ENCODE measurements at places on chromosomes 3 and 15. TPM values are rescaled to one million over a fixed set of nuclear protein-coding genes. Genes with fewer than 3 reads are reported as not detected.

GRCh38 chr15:95226835-95227234 is 995.5 kb downstream of the MCTP2 start:
- no peaks in the 10 kb centered on the region for H3K27me3 ChIP-seq
- no peak overlapping the region for H3K27ac ChIP-seq
- DNase-seq, result no peak
- no peaks in the 10 kb centered on the region for H3K4me1 ChIP-seq

DNA sequence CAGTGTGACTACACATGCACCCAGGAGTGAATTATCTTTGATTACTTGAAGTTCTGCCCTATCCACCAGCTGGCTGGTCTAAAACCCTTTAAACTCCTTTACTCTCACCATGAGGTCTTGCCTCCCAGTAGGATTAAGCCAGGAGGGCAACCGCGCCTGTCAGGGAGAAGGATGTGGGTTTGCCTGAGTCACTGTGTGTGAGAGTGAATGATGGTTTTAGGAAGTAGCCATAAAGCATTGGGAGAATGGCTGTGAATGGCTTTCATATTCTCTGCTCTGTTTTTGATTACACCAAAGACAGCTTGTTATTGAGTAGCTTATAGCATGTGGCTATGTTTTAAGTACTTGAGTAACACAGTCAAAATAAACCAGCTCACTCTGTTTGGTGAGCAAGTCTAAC is 637.7 kb upstream of the TBL1XR1 start:
- H3K27me3 ChIP-seq, result no peaks in the 10 kb centered on the region
- DNase-seq, result no peak
- H3K4me3 ChIP-seq, result no peak overlapping the region
- H3K36me3 ChIP-seq, result no peaks in the 10 kb centered on the region

The ACOX2 gene
- not detected for total RNA-seq

GRCh38 chr3:23964537-23965235 is 19.6 kb downstream of the NR1D2 start:
- peaks cover 43% of the 10 kb centered on the region for H3K36me3 ChIP-seq
- H3K4me1 ChIP-seq, result no peaks in the 10 kb centered on the region
- no peak overlapping the region for H3K27ac ChIP-seq
- no peaks in the 10 kb centered on the region for H3K27me3 ChIP-seq
- no peak for DNase-seq

DNA sequence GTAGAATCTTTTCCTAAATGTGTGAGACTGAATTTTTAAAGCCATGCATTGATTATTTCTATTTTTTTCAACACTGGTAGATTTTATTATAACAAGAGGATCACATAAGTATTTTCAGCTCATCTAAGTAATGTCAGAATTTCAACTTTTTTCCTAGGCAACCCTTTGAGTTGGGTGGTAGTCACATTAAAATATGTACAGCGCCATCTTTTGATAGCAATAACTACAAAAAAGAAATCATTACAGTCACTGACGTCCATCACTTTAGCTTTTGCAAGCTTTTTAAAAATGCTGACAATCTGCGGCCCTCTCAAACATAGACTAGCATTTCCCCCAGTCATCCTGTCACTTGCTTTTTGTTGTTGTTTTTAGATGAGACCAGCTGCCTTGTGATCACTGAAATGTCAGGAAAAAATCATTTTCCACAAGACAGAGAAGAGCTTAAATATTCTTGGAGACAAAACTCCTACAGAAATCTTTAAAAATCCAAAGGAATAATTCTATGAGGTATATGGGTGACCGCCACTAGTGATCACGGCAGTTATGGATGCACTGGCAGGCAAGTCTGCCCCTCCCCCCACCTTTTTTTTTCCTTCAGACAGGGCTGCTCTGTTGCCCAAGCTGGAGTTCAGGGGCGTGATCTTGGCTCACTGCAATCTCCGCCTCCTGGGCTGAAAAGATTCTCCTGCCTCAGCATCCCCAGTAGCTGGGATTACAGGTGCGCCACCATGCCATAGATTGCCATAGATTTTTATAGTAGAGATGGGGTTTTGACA is 384.0 kb upstream of the KCNMB2 start:
- H3K27me3 ChIP-seq, result no peaks in the 10 kb centered on the region
- no peaks in the 10 kb centered on the region for H3K4me1 ChIP-seq
- no peak for DNase-seq
- H3K27ac ChIP-seq, result no peak overlapping the region

- H3K4me3 ChIP-seq, result no peak overlapping the region
- no peaks in the 10 kb centered on the region for H3K27me3 ChIP-seq
- DNase-seq, result no peak
Measured at GRCh38 chr3:22265403-22265802, 514.4 kb upstream of the ZNF385D start.

DNA sequence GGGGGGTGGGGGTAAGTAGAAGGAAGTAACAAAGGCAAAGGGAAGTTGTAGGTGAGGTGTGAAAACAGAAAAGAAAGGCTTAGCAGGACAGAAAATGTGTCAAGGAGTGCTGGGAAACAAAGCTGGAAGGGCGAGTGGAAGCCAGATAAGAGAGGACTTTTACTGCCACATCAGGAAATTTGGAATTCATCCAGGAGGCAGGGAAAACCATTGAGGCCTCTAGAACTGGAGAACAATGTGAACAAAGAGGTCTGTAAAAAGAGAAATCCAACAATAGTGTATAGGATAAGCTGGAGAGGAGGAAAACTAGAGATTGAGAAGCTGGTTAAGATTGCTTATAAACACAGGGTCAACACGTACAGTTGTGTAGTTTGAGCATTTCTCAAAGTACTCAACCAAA is 116.6 kb downstream of the NTRK3 start:
- H3K4me1 ChIP-seq, result no peaks in the 10 kb centered on the region
- H3K27me3 ChIP-seq, result no peaks in the 10 kb centered on the region
- H3K36me3 ChIP-seq, result no peaks in the 10 kb centered on the region
- H3K4me3 ChIP-seq, result no peak overlapping the region

DNA sequence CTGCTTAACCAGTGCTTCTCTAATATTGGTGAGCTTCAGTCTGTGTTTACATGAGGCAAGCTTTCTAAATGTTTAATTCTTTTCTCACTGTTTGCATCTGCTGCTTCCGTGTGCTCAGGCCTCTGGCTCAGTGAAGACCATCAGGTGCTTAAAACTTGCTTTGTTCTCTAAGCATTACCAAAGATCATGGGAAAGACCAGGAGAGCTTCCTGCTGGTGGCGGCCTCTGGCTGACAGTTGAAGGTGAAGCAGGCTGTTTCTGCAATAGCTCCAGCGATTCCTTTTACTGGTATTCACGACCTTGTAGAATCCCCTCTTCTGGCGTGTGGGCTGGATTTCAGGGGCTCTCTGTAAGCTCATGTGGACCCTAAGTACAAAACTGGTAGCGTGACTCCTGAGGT is 45.1 kb downstream of the EDEM1 start:
- no peak overlapping the region for H3K27ac ChIP-seq
- H3K27me3 ChIP-seq, result no peaks in the 10 kb centered on the region
- H3K36me3 ChIP-seq, result no peaks in the 10 kb centered on the region
- no peaks in the 10 kb centered on the region for H3K4me1 ChIP-seq
- no peak overlapping the region for H3K4me3 ChIP-seq

The INSYN1 gene
- total RNA-seq, result not detected

- H3K4me3 ChIP-seq, result no peak overlapping the region
- no peak for DNase-seq
- H3K4me1 ChIP-seq, result no peaks in the 10 kb centered on the region
- no peaks in the 10 kb centered on the region for H3K36me3 ChIP-seq
Measured at GRCh38 chr3:20462226-20462625, 276.2 kb upstream of the SGO1 start.

The LRIG1 gene
- total RNA-seq, result 71.7 TPM

The FAM107A gene
- not detected for total RNA-seq

GRCh38 chr3:64505419-64505818 is 182.4 kb downstream of the ADAMTS9 start:
- no peak overlapping the region for H3K27ac ChIP-seq
- no peaks in the 10 kb centered on the region for H3K36me3 ChIP-seq
- no peaks in the 10 kb centered on the region for H3K4me1 ChIP-seq
- no peaks in the 10 kb centered on the region for H3K27me3 ChIP-seq

- no peaks in the 10 kb centered on the region for H3K27me3 ChIP-seq
- no peak for DNase-seq
- H3K4me1 ChIP-seq, result no peaks in the 10 kb centered on the region
Measured at GRCh38 chr3:39910826-39911464, 101.5 kb downstream of the MYRIP start.

DNA sequence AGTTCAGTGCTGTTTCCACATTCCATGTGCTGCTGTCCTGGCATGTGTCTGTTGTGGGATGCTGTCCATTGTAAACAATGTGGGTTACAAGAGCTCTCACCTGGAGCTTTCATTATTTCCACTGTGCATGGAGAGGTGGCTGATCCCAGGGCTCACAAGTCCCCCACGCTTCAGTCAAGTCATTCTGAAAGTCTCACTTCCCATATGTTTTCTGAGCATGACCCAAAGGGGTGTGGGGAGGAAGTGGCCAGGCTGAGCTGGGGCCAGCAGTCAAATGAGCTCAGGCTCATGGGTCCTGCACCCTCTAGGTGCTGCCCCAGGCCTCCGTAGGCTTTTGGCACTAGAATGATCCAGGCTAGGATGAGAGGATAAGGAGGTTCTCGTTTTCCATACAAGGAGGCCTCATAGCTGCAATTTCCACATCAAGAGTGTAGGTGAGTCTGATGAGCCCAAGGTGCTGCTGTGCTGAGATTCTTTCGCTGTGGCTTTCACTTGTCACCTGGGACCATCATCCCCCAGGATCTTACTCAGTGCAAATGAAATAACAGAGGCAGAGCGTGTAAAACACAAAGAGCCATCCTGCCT is 22.0 kb downstream of the STARD5 start:
- no peaks in the 10 kb centered on the region for H3K27me3 ChIP-seq
- peaks cover 79% of the 10 kb centered on the region for H3K36me3 ChIP-seq
- DNase-seq, result no peak
- peaks cover 64% of the 10 kb centered on the region for H3K4me1 ChIP-seq
- H3K4me3 ChIP-seq, result peak overlapping the region; percentile 87

The CAPN3 gene
- total RNA-seq, result 25.0 TPM

- no peaks in the 10 kb centered on the region for H3K4me1 ChIP-seq
- no peak overlapping the region for H3K4me3 ChIP-seq
- DNase-seq, result no peak
- no peaks in the 10 kb centered on the region for H3K27me3 ChIP-seq
Measured at GRCh38 chr15:62636823-62637573, 405.5 kb upstream of the TPM1 start.

DNA sequence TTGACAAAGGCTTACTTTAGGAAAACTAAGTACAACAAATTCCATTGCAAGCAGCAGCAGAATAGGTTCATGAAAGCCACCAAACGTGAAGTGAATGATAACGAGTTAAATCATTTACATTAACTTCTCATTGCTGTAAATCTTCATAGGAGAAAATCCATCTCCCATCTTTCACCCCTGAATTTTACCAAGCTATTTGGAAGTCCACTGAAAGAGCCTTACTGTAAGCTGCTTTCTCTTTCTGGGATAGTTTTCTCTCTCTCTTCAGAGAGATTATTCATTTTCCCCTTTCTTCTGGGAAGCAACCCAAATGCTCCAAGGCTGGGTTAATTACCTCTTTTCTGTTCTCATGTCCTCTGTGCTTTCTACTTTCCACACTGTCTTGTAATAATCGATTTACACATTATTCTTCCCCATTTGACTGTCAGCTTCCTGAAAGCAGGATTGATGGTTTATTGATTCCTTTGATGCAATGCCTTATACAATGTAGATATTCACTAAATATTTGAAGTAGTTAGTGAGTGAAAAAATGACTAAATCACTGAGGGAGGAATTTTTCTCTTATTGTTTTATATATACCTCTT is 914.3 kb upstream of the ARPP21 start:
- H3K27ac ChIP-seq, result no peak overlapping the region
- H3K4me1 ChIP-seq, result no peaks in the 10 kb centered on the region
- no peaks in the 10 kb centered on the region for H3K27me3 ChIP-seq
- H3K36me3 ChIP-seq, result no peaks in the 10 kb centered on the region
- H3K4me3 ChIP-seq, result no peak overlapping the region

DNA sequence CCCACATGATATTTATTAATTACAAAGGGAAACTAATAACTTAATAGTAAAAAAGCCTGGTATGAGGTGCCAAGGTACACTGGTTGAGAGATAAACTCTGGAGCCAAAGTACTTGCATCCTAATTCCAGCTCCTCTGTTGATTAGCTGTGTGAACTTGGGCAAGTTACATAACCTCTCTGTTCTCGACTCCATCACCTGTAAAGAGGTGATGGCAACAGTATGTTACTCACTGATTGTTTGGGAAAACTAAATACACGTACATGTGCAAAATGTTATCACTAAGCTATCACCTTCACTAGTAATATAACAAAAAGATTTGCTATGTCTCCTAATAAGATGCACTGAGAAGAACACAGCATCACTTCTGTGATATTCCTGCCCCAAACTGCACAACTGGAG is 206.4 kb downstream of the MEX3B start:
- no peaks in the 10 kb centered on the region for H3K4me1 ChIP-seq
- no peaks in the 10 kb centered on the region for H3K27me3 ChIP-seq
- no peak for DNase-seq

- no peaks in the 10 kb centered on the region for H3K27me3 ChIP-seq
- H3K4me3 ChIP-seq, result no peak overlapping the region
- no peaks in the 10 kb centered on the region for H3K36me3 ChIP-seq
- DNase-seq, result no peak
- H3K4me1 ChIP-seq, result no peaks in the 10 kb centered on the region
- H3K27ac ChIP-seq, result no peak overlapping the region
Measured at GRCh38 chr15:32739522-32740063, 21.8 kb downstream of the GREM1 start.

DNA sequence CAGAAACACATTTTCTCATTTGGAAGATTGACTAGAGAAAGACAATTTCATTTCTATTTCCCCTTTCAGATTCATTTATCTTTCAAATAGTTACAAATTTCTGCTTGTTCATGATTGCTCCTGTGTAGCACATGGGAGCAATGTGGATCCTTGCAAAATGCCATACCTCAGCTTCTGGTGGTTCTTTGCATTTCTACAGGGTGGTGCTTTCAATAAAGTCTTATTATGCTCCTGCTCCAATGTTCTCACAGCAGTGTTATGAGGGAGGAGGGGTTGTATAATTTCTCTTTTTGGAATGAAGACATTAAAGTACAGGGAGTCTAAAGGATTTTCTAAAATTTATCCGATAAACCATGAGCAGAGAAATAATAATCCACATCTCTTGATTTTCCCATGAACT is 280.1 kb upstream of the ATP10A start:
- no peaks in the 10 kb centered on the region for H3K4me1 ChIP-seq
- H3K4me3 ChIP-seq, result no peak overlapping the region
- H3K27ac ChIP-seq, result no peak overlapping the region
- no peaks in the 10 kb centered on the region for H3K36me3 ChIP-seq
- DNase-seq, result no peak

The CFAP44 gene
- total RNA-seq, result 26.1 TPM

GRCh38 chr3:42640771-42641370 is 12.6 kb upstream of the ZBTB47 start:
- peak overlapping the region; percentile 7 for H3K27ac ChIP-seq
- H3K4me1 ChIP-seq, result peaks cover 43% of the 10 kb centered on the region
- H3K27me3 ChIP-seq, result no peaks in the 10 kb centered on the region
- no peak overlapping the region for H3K4me3 ChIP-seq

The ITIH1 gene
- not detected for total RNA-seq

The PTPRG gene
- not detected for total RNA-seq

The SERPINI2 gene
- not detected for total RNA-seq

DNA sequence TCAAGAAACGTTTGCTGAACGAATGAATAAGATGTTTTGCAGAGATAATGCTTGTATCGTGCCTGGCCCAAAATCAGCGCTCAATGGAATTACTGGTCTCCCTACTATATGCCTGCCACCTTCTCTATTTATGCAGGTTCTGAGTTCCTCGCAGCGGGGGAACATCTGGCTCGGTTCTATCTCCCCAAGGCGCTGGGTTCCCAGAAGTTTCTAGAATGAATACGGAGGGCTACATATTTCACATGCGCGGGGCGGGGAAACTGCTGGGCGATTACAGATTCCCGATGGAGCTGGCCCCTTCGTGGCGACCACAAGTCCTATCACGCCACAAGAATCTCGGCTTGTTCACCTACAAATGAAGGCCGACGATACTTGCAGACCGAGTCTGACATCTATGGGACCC is 411 bp upstream of the EIF2B5 start:
- H3K27me3 ChIP-seq, result no peaks in the 10 kb centered on the region
- no peak for DNase-seq
- no peaks in the 10 kb centered on the region for H3K36me3 ChIP-seq
- H3K4me3 ChIP-seq, result peak overlapping the region; percentile 95
- peaks cover 28% of the 10 kb centered on the region for H3K4me1 ChIP-seq

Measured in CD4-positive, alpha-beta memory T cell (primary cell).